Stimulated activated CD4-positive, alpha-beta T cell treated with anti-CD3 and anti-CD28 coated beads, Interleukin-4, amount 100 ng/mL, for 48 hours (primary cell): ENCODE measurements at places on chromosomes 12 and 14.

GRCh38 chr12:47741340-47741703, 16.0 kb upstream of the ENDOU start:
- DNase-seq, result peak; percentile 40

- no peak for DNase-seq
These were observed 1316.3 kb downstream of the TMEM121 start for GRCh38 chr14:106842687-106843086.

- DNase-seq, result no peak
These were observed 1444.3 kb downstream of the AACS start for GRCh38 chr12:126509572-126509971.

DNA sequence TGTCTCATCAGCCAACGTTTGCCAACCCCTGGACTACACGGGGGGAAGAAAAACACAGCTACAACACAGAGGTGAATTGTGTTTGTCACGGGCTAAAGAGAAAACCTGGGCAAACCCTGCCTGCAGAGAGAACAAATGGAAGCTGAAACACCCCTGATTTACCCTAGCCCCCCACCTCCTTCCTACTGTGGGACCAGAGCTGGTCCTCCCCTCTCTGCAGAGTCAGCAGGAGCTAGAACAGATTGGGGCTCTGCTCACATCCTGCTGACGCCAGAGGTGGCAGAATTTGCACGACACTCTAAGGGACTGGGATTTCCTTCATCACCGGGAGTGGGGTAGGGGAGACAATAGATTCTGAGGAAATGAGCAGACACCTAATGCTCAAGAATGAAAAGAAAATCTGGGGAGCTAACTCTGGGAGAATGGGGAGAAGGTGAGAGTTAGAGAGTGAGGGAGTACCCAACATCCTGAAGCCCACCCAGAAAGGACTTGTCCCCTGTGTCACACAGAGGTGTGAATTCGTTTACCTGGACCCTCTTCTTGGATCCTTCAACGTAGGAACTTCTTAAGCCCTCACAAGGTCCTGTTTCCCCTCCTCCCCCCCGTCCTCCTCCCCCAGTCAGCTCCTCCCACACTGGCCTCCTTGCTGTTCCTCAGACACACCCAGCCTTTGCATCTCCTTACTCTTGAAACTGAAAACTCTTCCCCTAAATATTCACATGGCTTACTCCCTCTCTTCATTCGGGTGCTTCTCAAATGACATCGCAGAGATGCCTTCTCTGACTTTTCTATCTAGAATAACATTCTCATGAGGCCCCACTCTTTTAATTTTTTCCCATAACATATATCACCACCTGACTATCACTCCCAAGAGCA, 26.2 kb upstream of the CDKN3 start:
- no peak for DNase-seq

GRCh38 chr12:644818-645552, 18.3 kb downstream of the NINJ2 start:
- no peak for DNase-seq

DNA sequence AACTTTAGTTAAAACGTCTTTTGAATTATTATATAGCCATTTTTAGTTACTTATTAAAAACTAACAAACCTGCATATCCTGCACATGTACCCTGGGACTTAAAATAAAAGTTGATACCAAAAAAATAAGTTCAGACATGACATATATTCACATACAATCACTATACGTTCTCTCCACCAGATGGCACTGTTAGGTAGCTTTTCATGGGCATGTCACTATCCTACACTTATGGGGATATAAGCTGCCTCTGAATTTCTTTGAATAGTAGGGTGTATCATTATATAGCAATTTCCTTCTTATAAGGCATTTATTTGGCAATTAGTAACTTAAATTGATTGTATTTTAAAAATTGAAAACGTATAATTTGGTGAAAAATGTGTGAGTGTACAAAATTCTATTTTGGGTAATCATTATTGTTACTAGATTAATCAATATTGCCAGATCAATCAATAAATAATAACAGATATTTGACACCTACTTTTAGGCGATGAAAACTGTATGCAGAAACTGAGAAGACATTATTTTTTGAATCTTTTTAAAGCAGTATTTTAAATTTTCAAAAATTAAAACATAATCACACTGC, 31.8 kb upstream of the OR10A7 start:
- peak; percentile 23 for DNase-seq

- DNase-seq, result no peak
These were observed 68.9 kb downstream of the SUSD6 start for GRCh38 chr14:69680297-69680696.

- DNase-seq, result no peak
These were observed 603 bp upstream of the LRR1 start for GRCh38 chr14:49598189-49598484.

- no peak for DNase-seq
These were observed 32.8 kb downstream of the YEATS4 start for GRCh38 chr12:69392179-69392928.

- no peak for DNase-seq
These were observed 16.1 kb downstream of the PITPNM2 start for GRCh38 chr12:123134826-123135225.

- DNase-seq, result no peak
These were observed 66.5 kb downstream of the ATP23 start for GRCh38 chr12:58007875-58008274.

DNA sequence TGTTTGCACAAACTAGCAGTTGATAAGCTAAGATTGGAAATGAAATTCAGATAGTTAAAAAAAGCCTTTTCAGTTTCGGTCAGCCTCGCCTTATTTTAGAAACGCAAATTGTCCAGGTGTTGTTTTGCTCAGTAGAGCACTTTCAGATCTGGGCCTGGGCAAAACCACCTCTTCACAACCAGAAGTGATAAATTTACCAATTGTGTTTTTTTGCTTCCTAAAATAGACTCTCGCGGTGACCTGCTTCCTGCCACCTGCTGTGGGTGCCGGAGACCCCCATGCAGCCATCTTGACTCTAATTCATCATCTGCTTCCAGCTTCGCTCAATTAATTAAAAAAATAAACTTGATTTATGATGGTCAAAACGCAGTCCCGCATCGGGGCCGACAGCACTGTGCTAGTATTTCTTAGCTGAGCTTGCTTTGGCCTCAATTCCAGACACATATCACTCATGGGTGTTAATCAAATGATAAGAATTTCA, 335.6 kb downstream of the TMEM121 start:
- DNase-seq, result no peak

- no peak for DNase-seq
These were observed 196.2 kb downstream of the SLC38A4 start for GRCh38 chr12:46629331-46630229.

- no peak for DNase-seq
These were observed 64.4 kb downstream of the ADGRD1 start for GRCh38 chr12:131018019-131018620.

DNA sequence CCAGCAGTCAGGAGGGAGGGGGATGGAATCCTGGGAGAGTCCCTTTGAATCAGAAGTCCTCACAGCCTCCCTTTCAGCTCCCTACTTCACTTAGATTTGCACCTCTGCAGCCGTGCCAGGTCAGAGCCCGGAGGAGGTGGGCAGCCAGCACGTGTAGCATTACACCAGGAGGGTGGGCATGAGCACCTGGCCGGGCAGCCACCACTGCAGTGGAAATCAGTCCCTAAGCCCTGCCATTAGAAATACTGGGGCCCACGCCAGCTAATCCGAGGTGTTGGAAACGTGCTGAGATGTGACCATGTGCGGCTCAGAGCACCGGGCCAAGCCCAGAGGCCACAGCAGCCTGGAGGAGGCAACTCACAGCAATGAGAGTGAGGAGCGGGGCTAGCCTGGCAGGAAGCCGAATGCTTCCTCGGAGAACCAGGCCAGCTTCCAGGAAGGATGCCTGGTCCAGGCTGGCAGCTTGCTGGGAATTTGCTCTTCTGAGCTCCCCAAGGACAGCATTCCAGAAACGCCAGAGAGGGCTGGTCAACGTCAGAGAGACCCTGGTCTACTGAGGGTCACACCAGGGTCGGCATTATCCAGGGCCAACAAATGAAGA, 9.4 kb upstream of the CACNA2D4 start:
- no peak for DNase-seq

GRCh38 chr12:62739266-62740015, 195.5 kb downstream of the PPM1H start:
- DNase-seq, result no peak

DNA sequence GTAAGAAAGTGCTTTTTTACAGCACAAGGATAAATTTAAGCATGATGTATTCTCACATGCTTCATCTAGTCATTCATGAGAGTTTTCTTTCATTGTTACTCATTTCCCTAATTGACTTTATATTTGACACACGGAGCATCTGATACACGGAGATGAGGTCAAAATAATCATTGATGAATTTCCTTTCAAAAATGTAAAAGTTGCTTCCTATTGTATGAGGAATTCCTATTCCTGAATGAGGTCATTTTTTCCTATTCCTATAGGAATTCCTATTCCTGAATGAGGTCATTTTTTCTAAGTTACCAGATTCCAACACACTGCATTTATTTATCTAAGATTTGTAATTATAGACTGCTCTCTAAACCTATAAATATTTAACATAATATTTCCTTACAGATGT, 316.7 kb upstream of the KITLG start:
- no peak for DNase-seq

- DNase-seq, result no peak
These were observed 368.1 kb upstream of the FOXG1 start for GRCh38 chr14:28398506-28398905.

GRCh38 chr14:24095271-24096068, 1.4 kb downstream of the PCK2 start:
- DNase-seq, result peak; percentile 75

DNA sequence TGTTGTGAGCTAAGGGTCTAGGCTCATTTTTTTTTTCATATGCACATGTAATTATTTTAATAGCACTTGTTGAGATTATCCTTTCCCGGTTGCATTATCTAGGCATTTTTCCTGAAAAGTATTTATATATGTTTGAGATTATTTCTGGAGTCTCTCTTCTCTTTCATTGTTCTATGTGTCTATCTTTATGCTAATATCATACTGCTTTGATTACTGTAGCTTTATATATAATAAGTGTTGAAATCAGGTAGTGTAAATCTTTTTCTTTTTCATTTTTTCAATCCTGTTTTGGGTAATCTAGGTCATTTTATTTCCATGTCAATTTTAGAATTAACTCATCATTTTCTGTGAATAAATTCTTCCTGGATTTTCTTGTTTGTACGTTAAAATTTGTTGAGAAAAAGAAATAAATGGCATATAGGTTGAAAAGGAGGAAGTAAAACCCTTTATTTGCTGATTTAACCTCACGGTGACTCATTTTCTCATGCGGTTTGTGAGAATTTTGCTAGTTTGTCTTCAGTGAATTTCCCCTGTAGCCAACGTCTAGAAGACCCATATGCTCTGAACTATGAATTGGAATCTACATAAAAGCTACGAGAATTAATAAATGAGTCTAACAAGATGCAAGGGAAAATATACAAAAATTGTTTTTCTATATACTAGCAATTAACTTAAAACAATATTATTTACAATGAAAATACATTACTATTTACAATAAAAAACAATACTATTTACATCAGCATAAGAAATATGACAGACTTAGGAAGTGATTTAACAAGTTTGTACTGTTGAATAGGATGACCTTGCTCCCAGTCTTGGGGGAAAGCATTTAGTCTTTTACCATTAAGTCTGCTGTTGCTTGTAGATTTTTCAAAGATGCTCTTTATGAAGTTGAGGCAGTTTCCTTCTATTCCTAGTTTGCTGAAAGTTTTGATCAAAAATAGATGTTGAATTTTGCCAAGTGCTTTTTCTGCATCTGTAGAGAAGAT, 105.0 kb downstream of the SNAPC1 start:
- no peak for DNase-seq

DNA sequence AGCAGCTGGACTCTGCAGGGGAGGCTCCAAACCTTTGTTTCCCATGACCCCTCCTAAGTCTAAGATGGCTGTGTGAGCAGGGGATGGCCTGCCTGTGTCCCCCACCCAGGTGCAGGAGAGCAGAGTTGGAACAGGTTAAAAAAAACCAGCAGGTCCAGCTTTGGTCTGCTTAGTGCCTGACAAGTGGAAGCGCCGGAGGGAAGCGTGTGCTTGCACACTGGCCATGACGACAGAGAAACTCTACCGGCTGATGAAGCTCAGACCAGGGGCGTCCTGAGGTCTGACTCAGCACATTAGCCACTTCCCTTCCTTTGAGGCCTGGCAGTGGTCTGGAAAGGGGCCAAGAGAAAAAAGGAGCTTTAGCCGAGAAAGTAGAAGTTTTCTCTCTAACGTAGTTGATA, 280.1 kb downstream of the VRK1 start:
- no peak for DNase-seq

- DNase-seq, result no peak
These were observed 8.9 kb downstream of the RSRC2 start for GRCh38 chr12:122517877-122518276.

DNA sequence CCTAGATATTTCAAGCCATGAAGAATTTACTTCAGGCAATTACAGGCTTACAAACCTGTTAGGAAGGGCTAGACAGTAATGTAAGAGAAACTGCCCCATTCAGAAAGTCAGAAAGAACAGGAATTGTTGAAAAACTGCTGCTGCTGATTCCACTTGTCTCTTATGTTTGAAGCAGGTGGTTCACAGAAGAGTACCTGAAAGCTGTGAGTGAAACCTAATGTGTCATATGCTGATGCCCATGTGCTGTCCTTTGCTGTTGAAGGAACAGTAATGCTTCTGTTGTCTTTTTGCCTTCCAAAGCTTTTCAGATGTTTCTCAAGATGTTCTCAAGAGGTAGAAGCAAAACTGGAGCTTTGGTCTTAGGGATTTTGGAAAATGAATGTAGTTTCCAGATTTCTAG, 39.0 kb downstream of the MNAT1 start:
- DNase-seq, result no peak

DNA sequence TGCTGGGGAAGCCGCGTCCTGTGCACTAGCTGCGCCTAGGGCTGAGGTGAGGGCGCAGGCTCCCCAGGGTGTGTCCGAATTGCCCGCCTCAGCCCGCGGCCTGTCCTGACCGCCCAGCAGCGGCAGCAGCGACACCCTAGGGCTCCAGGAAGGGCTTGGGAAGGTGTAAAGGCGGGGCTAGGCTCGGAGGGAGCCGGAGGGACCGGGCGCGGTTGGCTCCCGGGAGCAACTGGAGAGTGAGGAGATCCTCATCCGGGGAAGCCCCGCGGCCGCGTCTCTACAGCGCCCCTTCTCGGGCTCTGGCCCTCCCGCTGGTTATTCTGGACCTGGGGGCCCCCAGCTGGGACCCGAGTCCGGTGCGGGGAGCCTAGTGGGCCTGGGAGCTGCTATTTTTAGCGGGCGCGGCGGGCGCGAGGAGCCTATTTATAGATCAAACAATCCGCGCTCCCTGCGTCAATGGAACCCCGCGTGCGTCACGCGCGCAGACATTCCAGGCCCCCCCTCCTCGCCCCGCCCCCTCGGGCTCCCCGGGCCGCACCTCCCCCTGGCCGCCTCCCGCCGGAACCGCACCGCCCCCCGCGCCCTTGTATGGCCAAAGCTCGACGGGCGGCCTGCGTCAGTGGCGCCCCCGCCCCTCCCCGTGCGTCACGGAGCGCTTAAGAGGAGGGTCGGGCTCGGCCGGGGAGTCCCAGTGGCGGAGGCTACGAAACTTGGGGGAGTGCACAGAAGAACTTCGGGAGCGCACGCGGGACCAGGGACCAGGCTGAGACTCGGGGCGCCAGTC, at the start of gene NR4A1:
NR4A1 (plus strand) TSS at position 685 of the 784 bp plus-strand sequence. CDS start 2,887 bp downstream, outside the sequence.
- peak; percentile 99 for DNase-seq

GRCh38 chr14:49319810-49320209, 266.4 kb downstream of the RPS29 start:
- no peak for DNase-seq

- no peak for DNase-seq
These were observed 17.8 kb upstream of the TMPRSS12 start for GRCh38 chr12:50824914-50825313.

GRCh38 chr12:6784296-6784695, 5.0 kb upstream of the CD4 start:
- DNase-seq, result no peak
